Activated CD4-positive, alpha-beta T cell treated with anti-CD3 and anti-CD28 coated beads, Interleukin-10, Interleukin-2, amounts not matched to agents 100 ng/mL and 50 ng/mL, durations not matched to agents 16 hours and 8 hours (primary cell): ENCODE measurements at places on chromosomes 6 and 20.

DNA sequence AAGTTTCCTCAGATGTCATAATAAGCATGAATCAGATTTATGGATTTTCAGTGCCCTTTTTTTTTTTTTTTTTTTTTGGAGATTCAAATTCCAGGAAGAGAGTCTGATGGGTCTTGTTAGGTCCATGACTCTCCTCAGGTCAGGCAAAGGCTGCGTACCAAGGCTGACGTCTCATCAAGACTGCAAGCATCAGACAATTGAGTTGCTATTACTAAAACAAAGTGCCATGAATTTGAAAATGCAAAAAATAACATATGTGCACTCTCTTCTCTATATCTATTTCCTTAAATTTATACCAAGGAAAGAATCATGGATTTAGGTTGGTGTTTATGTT, 134.7 kb downstream of the FAM83B start:
- no peak for DNase-seq

DNA sequence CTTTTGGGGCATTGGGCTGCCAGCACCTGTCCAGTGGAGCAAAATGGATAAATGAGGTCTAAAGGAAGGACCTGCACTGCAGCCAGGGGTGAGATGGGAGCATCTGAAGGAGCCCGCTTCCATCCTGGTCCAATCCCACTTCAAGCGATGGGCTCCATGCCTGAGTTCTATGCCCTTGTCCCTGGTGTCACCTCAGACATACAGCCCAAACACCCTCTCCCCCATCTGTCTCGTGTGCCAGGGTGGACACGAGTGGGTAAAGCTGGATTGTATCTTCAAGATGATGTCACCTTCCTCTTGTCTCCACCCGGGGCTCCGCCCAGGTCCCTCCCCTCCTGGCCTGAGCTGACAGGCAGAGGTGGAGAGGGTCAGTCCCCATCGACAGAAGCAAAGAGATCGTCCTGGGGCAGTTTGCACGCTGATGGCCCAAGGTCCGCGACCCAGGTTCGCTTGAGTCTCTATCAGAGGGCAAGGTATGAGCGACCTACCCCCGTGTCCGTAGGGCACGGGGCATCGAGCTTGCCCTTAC, 544 bp downstream of the SMIM29 start:
- DNase-seq: peak; percentile 69

DNA sequence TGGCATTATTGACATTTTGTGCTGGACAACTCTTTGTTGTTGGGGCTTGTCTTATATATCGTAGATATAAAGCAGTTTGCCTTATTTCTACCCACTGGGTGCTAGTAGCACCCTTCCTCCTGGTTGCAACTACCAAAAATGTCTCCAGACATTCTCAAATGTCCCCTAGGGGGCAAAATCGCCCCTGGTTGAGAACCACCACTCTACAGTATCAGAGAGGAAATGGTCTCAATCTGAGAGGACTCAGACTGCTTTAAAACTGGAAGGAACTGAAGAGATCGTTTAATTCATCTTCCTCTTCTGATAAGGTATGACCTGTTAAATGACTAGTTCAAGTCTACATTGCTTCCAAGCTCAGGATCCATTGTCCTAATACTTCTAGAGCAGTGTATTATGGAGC, 14.9 kb downstream of the SH3BGRL2 start:
- DNase-seq: peak; percentile 2

GRCh38 chr6:151585741-151586140, 91.9 kb downstream of the CCDC170 start:
- DNase-seq: no peak

DNA sequence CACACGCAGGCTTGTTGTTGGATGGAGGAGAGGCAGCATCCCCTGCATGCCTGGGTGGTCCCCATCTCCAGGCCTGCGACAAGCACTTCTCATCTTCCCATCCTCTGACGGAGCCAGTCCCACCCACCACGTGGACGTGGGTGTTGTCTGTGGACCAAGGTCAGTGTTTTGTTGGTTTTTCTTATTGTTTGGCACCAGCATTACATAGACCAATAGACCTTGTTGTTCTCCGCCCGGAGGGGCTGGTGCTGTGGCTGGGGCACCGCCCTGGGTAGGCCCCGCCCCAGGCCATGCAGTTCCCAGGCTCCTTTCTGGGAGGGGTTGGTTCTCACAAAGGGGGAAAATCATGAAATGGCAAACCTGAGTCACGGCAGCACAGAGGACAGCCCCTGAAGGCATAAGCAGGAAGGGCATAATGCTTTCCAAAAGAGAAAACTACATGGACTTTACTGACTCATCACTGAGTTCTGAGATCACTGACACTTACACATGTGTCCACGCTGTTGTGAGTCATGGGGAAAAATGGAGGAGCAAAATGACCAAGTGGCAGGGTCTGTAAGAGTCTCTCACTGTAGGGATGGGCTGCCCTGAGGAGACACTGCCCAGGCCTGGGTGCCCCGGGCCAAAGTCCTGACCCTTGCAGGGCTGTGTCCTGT, 90.8 kb downstream of the THBS2 start:
- DNase-seq: no peak

- no peak for DNase-seq
These were observed 318.1 kb downstream of the CLIC5 start for GRCh38 chr6:45697605-45698004.

- no peak for DNase-seq
These were observed 23.4 kb upstream of the TRIM27 start for GRCh38 chr6:28947067-28947765.

- DNase-seq: no peak
These were observed 20.0 kb downstream of the PLA2G7 start for GRCh38 chr6:46715141-46715540.

DNA sequence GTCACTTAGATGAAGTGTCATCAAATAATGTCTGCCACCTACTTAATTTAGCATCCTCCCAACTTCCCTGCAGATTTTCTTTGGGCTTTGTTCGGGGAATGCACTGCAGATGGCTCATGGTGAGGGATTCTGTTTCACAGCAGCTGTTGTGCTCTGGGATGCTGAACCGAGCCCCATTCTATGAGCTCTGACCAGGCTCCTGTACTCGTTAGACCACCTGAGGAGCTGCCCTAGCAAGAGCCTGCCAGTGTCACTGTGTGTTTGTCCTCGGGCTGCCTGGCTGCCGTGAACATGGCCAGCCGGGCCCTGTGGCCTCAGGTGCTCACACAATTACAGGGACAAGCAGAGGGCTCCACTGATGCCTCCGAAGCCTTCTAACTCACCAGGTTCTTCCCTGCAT, 238.8 kb upstream of the ECI2 start:
- no peak for DNase-seq

DNA sequence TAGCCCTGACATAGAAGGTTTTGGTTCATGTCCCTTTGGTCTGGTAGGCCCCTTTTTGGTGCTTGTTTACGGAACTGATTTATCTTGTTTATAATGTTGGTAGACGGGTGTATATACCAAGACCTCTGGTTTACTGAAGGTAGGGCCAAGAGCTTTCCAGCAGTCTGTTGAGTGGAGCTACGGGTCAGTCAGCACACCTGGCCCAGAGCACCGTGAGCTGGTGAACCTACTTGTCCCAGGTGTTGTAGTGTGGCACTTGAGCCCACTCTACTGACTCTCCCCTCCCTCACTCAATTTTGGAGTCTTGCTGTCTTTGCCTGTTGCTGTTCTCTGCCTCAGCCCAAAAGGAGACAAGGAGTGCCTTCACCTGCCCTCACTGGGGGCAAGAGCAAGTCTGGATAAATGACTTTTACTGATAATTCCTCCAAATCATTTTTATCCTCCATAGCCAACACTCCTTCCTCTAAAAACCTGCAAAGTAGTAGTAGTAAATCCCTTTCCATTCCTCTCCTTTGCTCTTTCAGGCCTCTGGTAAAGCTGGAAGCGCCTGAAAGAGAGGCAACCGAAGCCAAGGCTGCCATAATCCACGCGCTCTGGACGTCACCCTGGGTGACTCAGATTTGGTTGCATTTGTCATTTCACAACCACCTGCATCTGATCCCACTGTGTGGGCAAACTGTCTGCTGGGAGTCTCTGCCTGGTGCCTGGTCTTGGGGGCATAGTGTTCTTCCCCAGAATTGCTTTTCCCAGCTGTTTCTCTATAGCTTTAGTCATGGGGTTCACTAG, 22.2 kb downstream of the RREB1 start:
- DNase-seq: peak; percentile 76

DNA sequence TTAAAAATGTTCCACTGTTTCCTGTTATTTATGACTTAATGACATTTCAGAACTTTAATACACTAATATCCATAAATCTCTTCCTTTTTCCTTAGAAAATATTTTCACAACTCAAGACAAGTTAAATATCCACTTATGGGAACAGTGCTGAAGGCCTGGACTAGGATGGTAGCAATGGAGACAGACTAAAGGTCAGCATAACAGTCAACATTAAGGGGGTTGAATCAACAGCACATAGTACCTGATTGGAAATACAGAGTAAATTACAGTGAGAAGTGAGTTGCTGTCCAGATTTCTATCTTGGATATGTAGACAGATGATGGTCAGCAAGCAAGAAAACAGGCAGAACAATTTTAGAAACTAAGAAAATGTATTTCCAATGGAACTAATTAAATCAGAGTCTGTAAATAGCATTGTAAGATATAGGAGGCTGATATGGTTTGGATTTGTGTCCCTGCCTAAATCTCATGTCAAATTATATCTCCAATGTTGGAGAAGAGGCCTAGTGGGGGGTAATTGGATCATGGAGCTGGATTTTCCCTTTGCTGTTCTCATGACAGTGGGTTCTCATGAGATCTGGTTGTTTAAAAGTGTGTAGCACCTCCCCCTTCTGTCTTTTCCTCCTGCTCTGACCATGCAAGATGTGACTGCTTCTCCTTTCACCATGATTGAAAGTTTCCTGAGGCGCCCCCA, 682.7 kb downstream of the MAFB start:
- DNase-seq: no peak

- no peak for DNase-seq
These were observed 691 bp downstream of the SYNDIG1 start for GRCh38 chr20:24469894-24470745.

GRCh38 chr20:4617019-4617418, 104.7 kb upstream of the PRND start:
- DNase-seq: no peak

DNA sequence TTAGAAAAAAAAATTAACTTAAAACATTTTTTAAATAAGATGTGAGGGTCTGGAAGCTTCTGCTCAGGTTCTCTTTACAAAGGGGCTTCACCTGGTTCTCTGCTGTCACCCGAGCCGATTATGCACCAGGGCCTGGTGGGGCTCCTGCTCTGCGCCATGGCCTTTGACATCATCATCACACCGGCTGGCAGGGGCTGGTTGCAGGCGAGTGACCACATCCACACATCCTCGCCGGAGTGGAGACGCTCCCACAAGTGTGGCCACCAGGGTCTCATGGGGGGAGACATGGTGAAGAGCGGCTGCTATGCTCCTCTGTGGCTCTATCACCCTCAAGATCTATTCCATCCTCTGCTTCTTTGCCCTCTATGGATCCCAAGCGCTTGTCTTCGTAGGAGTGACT, 31.9 kb downstream of the MYLIP start:
- no peak for DNase-seq

GRCh38 chr6:124530926-124531325, 431.3 kb upstream of the RNF217 start:
- DNase-seq: no peak

DNA sequence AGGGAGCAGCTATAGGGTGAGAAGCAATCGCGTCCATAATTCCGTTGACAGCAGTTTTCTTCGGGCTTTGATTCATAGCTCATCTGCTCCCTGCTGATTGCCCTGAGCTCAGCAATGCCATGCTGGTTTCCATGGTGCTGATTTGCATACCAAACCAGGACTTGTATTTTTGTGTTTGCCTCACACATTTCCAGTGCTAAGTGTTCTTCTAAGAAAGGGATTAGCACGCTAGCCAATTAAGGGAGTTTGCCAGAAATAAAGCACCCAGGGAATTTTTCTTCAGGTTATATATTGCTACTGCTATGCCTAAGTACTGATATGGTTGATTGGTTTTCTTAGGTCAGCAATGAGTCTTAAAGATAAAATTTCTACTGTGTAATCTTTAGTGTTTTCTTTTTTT, 177.6 kb downstream of the PLCB1 start:
- no peak for DNase-seq

DNA sequence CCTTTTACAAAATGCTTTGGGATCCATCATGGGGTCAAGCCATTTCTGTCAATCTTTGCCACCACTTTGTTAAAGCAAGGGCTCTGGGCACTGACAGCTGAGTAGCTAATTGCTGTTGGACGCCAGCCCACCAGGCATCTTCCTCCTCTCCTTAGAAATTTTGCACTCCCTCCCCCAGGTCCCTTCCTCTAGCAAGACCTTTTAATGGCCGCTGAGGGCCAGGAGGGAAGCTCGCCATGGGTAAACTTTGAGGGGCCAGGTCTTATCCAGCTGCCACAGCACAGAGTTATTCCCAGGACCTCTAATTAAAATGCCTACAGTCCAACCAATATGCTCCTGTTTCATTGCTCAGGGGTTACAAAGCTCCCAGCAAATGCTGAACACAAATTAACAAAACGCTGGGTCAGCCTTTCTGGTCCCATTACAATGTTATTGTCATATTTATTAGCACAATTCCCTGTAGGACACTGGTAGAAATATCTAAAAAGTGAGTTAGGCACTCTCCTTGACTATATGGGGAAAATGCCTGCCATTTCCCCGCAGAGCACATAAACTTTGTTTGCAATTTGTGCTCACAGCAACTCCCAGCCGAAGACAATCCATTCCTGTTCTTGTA, 16.8 kb downstream of the SCML4 start:
- DNase-seq: no peak

DNA sequence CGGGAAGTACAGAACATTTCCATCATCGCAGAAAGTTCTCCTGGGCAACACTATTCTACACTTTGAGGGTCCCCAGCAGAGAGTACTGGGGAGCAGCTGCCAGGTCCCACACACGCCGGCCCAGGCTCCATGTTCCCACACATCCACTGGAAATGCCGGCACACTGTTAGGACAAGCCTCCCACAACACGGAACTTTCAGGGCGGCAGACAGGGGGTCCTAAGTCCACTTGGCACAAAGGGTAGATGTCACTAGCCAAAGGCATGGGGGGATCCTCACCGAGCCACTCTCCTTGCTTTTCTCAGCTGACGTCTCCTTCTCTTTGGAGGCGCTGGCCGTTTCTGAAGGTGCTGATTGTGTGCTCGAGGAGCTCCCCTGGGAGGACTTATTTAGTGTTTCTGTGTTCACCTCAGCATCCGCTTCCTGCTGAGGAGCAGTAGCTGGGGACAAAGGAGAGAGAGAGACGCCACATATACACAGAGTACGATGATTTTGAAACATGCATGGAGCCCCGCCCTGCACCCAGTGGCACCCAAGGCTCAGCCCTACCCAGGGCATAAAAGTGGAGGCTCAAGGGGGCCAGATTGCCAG, 135.4 kb downstream of the ZMYND8 start:
- no peak for DNase-seq
